ENCODE measurements at places on chromosomes 2 and 18.

GRCh38 chr2:41829052-41829451 is 218.8 kb upstream of the PKDCC start:
- no peak overlapping the region for H3K4me3 ChIP-seq
- no peaks in the 10 kb centered on the region for H3K4me1 ChIP-seq
- no peaks in the 10 kb centered on the region for H3K27me3 ChIP-seq

GRCh38 chr2:52918551-52918950 is 849.1 kb upstream of the CHAC2 start:
- H3K27ac ChIP-seq: no peak overlapping the region
- no peaks in the 10 kb centered on the region for H3K27me3 ChIP-seq
- no peaks in the 10 kb centered on the region for H3K4me1 ChIP-seq
- no peaks in the 10 kb centered on the region for H3K36me3 ChIP-seq
- no peak for DNase-seq

- no peaks in the 10 kb centered on the region for H3K27me3 ChIP-seq
- no peak overlapping the region for H3K4me3 ChIP-seq
- H3K36me3 ChIP-seq: no peaks in the 10 kb centered on the region
- no peaks in the 10 kb centered on the region for H3K4me1 ChIP-seq
These were observed 4.1 kb upstream of the AQP4 start for GRCh38 chr18:26869640-26870039.

DNA sequence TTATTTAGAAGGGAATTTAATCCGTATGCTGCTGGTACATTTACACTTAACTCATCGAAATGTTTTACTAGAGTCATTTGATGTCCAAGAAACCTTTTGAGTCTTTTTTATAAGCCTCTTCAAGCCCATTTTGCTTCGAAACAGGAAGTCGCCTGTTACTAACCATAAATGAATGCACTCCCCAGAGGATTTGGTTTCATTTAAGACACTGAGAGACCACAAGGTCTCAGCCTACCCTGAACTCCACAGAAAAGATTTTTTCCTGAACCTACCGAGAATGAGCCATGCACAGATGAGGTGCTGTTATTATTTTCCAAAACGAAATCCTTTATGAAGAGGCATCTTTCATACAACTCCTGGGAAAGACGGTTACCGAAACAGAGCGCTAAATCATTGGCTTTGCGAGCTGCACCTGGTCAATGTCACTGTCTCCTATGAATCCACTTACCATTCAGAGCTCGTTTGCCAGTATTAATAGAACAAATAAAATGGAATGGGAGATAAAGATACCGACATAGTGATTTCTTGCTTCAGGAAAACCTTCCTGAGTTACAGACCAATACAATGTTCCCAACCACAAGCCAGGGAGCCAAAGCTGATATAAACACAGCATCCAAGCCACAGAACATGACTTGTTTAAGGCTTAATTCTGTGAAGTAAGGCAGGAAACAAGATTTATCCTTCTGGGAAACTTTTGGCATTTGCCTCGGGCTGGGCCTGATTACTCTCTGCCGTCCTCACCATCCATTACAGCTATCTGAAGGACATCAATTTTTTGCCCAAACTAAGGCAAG is 382.1 kb downstream of the OSR1 start:
- peak overlapping the region; percentile 79 for H3K27ac ChIP-seq
- H3K27me3 ChIP-seq: no peaks in the 10 kb centered on the region
- no peaks in the 10 kb centered on the region for H3K36me3 ChIP-seq
- H3K4me1 ChIP-seq: peaks cover 35% of the 10 kb centered on the region
- peak overlapping the region; percentile 70 for H3K4me3 ChIP-seq
- peak; percentile 90 for DNase-seq

GRCh38 chr2:152367547-152368390 is 32.8 kb downstream of the FMNL2 start:
- peaks cover 22% of the 10 kb centered on the region for H3K4me1 ChIP-seq
- no peaks in the 10 kb centered on the region for H3K36me3 ChIP-seq
- DNase-seq: no peak
- no peak overlapping the region for H3K27ac ChIP-seq
- no peak overlapping the region for H3K4me3 ChIP-seq
- H3K27me3 ChIP-seq: no peaks in the 10 kb centered on the region

Measured in GM23248 (cell line).